ENCODE measurements at places on chromosomes 11 and 22. TPM values are rescaled to one million over a fixed set of nuclear protein-coding genes. Genes with fewer than 3 reads are reported as not detected.

- no peak for DNase-seq
Observed at GRCh38 chr11:115605871-115606497, 101.8 kb upstream of the CADM1 start.

The CDON gene
- total RNA-seq = 17.7 TPM

DNA sequence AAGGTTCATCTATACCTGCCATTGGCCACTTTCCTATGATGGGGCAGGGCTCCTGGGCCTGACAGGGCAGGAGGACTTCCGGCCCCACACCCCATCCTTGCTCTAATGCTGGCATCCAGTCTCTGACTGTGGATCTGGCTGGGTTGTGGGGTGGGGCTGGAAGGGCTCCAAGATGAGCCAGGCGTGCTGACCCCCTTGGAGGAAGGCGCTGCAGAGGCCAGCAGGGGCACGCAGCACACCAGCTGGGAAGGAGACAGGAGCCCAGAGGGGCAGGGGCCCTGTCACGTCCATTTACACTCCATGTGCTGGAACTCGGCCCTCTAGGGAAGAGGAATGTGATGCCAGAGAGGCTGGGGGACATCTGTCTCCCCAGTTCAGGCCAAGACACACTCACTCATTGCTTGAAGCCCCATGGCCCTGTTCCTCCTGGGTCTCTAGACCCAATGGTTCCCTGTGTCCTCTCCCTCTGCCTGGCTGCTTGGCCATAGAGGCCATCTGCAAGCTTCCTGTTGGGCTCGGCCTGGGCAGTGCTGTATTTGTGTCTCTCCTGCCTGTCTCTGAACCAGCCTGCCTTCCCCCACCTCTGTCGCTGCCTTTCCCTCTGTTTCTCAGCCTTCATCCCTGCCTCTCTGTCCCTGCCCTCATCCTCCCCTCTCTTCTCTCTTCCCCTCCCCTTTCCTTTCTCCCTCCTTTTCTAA is 67.5 kb upstream of the NECTIN1 start:
- no peak for DNase-seq

DNA sequence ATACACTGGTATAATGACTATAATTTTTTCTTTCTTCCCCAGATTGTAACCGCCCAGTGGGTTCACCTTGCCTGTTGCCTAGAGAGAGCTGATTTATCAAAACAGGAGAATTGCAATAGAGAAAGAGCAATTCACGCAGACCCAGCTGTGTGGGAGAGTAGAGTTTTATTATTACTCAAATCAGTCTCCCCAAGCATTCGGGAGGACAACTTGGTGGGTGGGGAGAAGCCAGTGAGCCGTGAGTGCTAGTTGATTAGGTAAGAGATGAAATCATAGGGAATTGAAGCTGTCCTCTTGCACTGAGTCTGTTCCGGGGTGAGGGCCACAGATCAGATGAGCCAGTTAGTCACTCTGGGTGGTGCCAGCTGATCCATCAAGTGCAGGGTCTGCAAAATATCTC is 73.2 kb downstream of the SLC35F2 start:
- DNase-seq = no peak

DNA sequence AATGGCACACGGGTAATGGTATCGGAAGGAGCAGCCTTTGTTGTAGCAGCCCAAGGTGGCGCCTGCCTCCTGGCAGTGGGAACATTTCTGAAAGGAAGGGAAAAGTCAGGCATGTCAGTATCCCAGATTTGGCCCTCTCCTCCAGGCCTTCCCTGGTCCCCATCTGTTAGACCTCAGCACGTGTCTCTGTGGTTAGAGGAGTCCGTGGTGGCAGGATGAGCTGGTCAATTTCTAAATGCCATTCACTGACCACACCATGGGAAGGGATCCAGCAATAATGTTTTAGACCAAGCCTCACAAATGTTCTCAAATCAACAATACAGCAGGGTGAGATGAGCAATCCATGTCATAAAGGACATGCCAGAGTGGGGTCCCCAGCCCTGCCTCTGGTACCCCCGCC is 49.0 kb upstream of the CYP2D6 start:
- DNase-seq = no peak

The SBF1 gene
- 72.9 TPM for total RNA-seq

DNA sequence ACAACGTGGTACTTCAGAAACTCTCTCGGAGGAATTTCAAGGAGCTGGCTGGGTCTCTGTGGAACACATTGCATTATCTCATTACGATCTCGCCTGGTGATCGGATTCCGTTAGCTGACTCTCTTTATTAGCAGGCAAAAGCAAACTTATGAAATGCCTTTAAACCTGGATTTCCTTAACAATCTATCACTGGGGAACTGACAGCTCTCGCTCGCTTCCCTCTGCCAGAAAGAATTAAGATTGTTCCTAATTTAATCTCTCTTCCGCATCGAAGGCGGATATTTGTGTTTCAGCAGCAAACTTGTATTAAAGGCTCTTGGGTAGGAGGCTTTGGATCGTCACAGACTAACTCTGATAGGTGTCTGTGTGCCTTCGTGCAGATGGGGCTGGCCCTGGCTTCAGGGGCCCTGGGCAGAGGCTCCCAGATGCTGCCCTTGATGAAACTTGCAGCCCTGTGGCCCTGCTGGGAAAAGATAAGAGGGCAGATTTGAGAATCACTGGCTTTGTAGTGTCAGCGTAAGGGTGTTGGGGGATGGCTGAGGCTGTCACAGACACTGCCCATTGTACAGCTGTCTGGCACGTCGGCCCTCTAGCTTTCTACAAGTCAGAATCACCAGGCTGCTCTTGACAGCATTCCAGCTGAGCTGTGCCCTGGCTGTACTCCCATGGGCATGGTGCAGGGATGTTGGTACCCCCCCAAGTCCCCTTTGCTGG is 162.2 kb upstream of the NECTIN1 start:
- DNase-seq = no peak

GRCh38 chr22:25451480-25452114 is 112.9 kb upstream of the GRK3 start:
- DNase-seq = no peak

GRCh38 chr11:94776351-94777321 is 8.5 kb downstream of the AMOTL1 start:
- no peak for DNase-seq

The PHF21B gene
- 2.1 TPM for total RNA-seq

- no peak for DNase-seq
Observed at GRCh38 chr11:92138296-92138695, 86.3 kb upstream of the FAT3 start.

DNA sequence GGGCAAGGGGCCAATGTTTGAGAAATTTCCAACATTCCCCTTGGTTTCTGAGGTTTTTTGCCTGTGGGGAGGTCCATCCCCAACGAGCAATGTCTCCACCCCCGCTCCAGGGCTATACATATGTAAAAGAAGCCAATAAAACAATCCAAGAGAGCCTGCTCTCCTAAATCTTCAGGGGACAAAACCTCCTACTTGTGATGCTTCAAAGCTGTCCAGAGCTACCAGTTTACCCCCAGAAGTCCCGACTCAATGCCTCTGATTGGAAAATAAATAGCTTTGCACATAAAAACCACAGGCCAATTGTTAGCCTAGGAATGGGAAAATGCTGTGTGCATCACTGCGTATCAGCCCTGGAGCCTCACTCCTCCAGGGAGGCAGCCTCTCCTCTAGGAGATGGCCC is 66.0 kb upstream of the PAX6 start:
- no peak for DNase-seq

The CNTN5 gene
- 0.85 TPM for total RNA-seq

DNA sequence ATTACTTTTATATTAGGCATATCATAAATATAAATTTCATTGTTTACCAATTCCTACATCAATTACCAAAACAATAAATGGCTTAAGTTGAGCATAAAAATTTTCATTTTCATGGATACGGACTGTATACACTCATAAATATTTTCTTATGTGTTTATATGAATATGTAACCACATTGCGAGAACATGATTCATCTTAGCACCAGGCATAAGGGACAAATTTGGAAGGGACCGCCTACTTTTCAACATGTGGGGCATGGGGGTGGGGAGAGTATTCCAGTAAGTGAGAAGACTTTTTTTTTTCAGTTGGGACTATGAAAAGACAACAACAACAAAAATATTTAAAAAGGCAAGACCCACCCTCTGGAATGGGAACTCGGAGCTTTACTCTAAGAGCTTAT is 296.1 kb downstream of the RAB38 start:
- no peak for DNase-seq

GRCh38 chr22:47050401-47051051 is 288.1 kb downstream of the TBC1D22A start:
- no peak for DNase-seq

The HORMAD2 gene
- not detected for total RNA-seq

- no peak for DNase-seq
Observed at GRCh38 chr22:23267226-23268043, 87.1 kb downstream of the BCR start.

GRCh38 chr11:64649291-64649697 is 58.3 kb downstream of the SLC22A12 start:
- DNase-seq = no peak

The OR51E2 gene
- total RNA-seq = not detected

- DNase-seq = no peak
Observed at GRCh38 chr11:1507381-1508140, 21.0 kb upstream of the MOB2 start.

DNA sequence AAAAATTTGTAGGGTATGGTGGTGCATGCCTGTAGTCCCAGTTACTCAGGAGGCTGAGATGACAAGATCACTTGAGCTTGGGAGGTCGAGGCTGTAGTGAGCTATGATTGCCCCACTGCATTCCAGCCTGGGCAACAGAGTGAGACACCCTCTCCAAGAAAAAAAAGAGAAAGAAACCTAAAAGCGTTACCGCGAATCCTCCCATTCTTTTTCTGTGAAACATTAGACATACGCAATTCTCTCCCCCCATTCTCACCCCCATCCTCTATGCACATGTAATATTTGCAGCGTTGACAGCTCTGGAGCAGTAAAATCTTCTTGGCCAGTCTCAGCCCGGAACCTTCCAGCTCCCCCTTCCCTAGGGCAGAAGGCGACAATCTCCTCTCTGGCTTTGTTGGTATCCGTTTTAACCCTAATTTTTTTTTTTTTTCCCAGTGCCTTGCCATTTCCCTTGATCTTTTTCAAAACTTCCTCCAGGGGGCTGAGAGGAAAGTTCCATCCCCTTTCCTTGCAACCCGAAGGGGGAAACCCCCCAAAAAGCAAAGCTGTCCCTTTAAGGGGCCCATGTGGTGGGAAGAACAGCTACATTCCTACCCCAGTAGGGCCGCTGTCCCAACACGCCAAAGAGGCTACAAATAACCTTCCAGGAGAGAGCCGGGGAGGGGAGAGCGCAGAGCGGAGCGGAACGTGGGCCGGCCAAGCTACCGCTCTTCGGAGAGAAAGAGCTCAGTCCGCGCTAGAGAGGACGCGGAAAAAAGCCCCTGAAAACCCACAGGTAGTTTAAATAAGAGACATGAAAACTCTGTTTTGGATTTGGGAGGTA is 1.9 kb downstream of the LRP4 start:
- DNase-seq = no peak

GRCh38 chr11:37352485-37352884 is 754.4 kb upstream of the RAG2 start:
- no peak for DNase-seq

- DNase-seq = no peak
Observed at GRCh38 chr11:117303646-117304315, 12.3 kb downstream of the BACE1 start.

The PEX16 gene
- total RNA-seq = 19.8 TPM

The MS4A6A gene
- total RNA-seq = 162 TPM

The CDCA5 gene
- total RNA-seq = 5.3 TPM

DNA sequence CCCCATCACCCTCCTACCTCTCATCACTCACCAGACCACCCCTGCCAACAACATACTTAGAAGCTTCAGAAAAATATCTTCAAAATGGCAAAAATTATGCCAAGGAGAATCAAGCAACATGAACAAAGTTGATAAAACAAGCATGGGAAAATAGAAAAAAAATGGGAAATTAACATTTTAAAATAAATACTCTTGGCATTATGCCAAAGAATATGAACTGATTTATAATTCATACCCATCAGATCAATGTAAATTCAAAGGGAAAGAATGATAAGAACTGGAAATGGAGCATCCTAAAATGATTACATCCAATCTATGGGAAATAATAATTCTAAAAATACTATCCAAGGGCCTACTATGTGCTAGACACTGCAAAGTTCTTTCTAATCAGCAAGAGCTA is 12.0 kb downstream of the SIAE start:
- no peak for DNase-seq

The LMNTD2 gene
- total RNA-seq = 2.7 TPM

DNA sequence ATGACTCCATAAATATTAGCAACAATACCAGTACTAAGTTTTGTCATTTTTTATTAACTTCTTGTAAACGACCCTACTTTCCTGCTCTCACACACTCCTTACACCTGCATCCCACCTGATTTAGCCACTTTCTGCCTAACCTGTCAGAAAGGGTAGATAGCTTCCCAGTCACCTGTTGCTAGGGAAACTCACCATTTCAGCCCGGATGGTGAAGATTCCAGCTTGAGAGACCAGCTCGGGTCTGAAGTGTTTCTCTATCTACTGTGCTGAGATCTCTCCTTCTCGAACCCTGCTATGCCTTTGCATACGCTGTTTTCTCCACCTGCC is at the start of gene PARVG:
PARVG (plus strand) TSS at position 220 of the 327 bp plus-strand sequence. CDS start 2,405 bp downstream, outside the sequence.
- no peak for DNase-seq

GRCh38 chr11:93733474-93733873 is 7.8 kb downstream of the TAF1D start:
- DNase-seq = no peak

DNA sequence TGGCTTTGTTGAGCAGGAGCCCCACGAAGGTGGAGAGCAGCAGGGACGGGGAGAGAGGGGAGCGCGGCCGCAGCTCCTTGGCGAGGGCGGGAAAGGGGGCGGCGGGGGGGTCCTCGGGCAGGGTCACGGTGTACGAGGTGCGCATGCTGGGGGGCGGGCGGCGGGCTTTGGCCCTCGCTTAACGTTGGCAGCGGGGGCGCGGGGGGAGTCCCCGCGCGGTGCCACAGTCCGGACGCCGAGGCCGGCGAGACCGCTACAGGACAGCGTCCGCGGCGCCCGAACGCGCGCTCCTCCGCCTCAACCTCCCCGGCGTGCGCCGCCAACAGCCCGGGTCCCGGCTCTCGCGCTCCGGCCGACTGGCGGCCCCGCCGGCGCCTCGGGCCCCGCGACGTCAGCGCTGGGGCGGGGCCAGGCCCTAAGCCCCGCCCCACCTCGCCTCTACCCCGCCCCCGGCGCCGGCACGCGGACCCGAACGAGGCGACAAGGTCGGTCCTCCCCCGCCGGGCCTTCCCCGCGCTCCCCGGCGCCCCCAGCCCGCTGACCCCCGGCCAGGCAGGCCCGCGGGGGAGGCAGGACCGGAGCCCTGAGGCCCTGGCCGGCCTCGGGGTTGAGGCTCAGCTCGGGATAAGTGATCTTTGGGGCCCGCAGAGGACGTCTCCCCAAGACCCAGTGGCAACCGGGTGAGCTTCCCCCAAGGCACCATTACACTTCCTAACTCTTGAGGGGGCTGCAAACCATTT is 17.5 kb downstream of the USP2 start:
- DNase-seq = no peak

DNA sequence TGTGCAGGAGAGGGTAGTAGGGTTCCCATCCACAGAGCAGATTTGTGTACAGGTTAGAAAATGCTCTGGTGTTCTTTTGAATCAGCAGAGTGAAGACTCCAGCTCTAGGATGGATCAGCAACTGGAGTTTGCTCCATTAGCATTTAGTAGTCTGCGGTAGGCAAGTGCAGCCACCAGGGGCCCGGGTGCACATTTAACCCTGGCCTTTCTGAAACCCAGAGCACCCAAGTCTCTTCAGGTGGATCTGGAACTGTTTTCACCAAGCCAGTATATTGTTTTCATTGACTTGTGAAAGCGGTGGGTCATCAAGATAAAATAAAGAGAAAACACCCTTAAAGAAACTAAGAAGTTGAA is 100.8 kb upstream of the CLPB start:
- DNase-seq = no peak

The TPH1 gene
- 17.5 TPM for total RNA-seq

Data from thoracic aorta (tissue), 2 donors.